Stimulated activated CD4-positive, alpha-beta T cell treated with anti-CD3 and anti-CD28 coated beads, TNF-alpha, amount 100 ng/mL, for 1 hour (primary cell): ENCODE measurements at places on chromosomes 1 and 21.

- DNase-seq: no peak
Observed at GRCh38 chr1:230937371-230937770, 41.3 kb downstream of the TTC13 start.

DNA sequence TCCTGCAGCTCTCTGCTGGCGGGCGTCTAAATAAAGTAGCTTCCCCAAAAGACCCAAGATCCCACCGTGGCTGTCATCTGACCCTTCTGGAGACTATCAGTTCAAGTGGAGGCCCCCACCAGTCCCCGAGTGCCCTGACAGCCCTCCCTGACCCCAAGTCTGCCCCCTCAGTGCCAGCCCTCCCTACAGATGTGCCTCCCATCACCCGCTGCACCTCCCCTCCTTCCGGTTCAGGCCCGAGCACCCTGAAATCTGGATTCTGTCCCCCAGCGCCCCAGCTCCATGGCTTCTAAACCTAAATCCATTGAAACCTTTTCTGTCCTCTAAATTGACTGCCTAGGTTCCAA, 595 bp downstream of the IL10RB start:
- no peak for DNase-seq

GRCh38 chr1:167077128-167077867, 12.9 kb downstream of the GPA33 start:
- no peak for DNase-seq

GRCh38 chr1:239987103-239987745, 104.5 kb upstream of the FMN2 start:
- no peak for DNase-seq

DNA sequence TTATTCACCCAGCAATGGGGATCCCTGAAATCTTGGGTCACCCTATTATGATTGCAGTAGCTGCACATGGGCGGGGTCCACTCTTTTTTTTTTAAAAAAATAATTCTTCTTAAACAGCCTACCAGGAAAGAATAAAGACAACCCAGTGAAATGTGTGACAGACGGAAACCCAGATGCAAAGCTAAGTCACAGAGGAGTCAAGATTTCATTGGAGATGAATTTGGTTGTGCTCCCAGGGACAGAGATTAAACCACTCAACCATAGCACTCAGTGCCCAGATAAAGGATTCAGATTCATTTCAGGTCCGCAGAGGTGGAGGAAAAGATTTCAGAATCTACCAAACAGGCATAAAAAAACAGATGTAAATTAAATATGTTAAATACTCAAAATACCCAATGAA, 583.5 kb upstream of the ZP4 start:
- DNase-seq: no peak

GRCh38 chr1:220841293-220841692, 38.0 kb upstream of the HLX start:
- DNase-seq: no peak

GRCh38 chr1:226370144-226370923, 37.6 kb downstream of the PARP1 start:
- no peak for DNase-seq

DNA sequence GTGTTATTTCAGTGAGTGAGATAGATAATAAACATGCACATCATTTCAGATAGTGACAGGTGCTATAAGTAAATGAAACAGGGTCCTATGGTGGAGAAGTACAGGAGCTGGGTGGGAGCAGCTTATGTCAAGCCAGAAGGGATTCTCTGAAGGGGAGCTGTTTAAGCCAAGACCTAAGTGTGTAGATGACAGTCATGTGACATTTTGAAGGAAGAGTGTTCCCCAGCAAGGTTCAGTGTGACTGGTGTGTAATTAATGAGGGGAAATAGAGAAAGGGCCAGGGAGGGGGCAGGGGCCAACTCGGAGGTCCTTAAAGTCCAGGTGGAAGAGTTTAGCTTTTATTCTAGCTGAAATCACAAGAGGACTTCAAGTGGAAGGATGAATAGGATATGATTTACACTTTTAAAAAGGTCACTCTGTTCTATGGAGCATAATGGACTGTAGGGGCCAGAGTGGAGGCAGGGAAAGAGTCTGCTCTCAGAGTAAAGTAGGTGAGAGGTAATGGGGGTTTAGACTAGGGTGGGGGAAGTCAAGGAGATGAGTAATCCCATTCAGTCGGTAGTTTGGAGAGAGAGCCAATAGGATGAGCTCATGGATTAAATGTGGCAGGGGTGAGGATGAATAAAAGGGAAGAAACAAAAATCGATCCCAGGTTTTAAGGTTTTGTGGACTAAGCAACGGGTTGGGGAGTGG, 243.1 kb downstream of the CACNA1E start:
- DNase-seq: no peak

- no peak for DNase-seq
Observed at GRCh38 chr1:19450811-19451515, 34.4 kb downstream of the CAPZB start.

DNA sequence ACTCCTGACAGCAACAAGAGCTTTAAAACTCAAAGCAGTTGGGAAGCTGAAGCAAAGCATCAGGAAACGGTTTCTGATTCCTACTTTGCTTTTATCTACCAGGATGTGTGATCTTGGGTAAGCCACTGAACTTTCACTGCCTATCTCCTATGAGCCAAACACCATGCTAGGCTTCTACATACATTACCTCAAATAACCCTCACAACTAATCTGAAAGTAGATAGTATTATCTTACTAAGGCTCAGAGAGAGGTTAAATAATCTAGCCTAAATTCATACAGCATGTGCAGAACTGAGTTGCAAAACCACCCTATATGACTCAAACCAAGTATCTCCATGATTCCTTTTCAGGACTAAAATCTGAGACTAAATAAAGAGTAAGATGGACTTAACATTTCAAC, 83.8 kb downstream of the EVI5 start:
- no peak for DNase-seq

DNA sequence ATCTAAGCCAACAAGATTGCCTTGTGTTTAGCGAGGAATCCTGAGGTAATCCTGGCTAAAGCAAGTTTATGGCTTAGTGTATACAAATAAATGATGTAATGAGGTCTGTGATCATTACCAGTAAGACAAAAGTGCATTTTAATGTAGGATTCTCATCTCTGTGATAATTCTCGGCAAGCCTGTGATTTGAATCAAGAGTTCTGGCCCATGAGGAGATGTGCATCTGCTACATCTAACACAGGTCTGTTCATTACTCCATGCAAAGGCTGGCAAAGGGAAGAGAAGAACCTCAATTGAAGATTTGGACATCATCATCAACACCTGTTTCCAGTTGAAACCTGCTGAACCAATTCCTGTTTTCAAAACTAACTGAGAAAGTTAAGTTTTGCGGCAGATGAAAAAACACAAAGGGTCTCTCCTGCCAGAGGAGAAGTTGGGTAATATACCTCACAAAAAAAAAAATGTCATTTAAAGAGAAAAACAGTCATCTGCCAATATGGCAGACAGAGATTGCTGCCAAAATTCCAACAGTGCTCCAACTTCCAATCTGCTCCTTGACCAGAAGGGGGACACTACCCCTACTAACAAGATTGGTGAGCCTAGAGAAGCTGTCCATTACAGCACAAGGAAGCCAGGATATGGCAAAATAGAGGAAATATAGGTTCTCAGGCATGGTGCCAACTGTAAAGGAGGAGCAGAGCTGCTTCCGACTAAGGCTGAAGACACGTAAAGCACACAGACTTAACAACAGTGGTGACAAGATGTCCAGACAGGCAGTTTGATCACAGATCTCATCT, 453.7 kb downstream of the TTLL7 start:
- DNase-seq: no peak

DNA sequence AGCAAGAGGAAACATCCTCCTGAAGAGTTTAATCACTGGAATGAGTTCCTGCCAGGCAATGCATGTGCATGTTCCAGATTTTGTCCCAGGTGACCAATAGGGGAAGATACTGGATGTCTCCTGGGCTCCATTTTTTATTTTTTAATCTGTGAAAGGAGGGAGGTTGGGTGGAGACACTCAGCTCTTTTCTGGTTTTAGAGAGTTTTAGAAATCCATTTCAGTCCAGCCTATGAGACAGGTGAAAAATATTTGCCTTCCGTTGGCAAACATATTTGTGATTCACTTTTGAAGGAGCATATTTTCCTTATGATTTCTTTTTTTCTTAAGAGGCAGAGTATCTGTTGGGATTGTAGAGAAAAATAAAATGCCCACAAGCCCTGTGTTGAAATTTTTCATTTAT, 70.7 kb downstream of the ABCA4 start:
- DNase-seq: no peak

DNA sequence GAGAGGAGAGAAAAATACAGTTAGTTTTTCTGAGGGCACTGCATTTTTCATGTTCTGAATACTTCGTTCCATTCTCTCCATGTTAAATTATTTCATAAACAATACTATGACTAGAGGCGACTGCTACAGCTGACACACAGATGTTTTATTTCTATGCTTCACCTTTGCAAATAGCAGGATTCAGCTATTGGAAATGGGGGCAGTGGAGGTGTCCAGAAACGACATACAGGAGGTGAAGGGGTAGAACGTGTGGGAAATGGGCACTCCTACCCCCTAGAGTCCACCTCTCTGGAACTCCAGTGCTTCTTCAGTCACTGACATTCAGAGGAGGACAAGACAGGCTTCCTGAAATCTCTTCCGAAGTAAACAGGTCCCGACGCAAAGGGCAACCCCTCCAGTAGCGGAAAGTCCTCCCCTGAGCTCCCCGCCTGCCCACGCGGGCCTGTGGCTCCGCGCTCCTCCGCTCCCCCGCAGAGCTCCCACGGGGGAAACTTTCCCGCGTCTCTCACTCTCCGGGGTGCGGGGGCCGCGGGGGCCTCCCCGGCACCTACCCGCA, 480 bp downstream of the DPYD start:
- DNase-seq: peak; percentile 0

DNA sequence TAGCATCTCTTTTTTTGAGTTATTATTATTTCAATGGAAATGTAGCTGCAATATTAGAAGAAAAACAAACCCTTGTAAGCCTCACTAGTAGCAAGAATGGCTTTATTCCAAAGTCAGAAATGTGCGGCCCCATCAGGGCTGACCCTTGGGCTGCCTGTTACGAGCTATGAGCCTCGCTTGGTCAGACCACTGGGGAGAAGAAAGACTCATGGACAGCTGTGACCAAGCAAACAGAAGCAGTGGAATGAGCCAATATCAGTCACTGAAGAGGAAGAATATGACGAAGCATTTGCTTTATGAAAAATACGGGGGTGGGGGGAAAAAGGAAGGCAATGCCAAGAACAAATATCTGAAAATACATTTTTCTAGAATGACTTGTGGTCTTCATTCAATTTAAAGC, 504.5 kb downstream of the LMO4 start:
- DNase-seq: no peak

DNA sequence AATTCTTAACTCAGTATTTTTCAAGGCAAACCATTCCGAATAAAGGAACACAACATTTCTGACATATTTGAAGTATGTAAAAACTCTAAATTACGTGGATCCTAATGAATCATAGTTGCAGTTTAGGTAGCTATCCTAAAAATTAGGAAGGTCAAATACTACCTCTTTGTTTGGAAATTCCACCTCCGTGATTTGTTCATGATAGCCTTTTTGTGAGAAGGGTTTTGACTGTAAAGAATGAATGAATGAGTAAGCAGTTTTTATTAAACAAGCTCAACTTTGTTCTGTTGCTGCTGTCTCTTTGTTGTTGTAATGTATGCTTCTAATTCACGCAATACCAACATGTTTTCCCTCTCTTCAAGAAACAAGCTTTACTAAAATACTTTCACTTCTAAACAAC, 840.4 kb downstream of the USP25 start:
- no peak for DNase-seq

DNA sequence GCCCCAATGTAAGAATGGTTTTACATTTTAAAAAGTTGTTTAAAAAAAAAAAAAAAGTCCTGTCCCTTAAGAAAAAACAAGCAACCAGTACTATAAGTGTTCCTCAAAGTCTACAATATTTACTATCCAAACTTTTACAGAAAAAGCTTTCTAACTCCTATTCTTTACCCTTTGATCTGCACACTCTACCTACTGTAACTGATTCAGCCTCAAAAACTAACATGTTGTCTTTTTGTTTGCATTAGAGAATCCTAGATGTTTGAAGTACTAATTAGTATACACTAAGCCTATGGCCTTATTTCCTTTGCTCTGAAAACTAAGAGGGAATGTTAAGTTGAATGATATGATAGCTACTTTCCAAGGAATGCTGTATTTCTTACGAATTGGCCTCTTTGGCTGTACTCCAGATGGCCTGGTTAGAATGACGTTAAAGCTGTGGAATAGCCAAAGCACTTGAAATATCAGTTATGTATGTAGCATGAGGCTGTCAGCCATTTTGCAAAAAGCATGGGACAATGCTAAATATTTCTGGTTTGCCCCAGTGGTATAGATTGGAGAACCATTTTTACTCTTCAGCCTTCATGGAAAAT, 234.8 kb downstream of the GPR52 start:
- DNase-seq: no peak

DNA sequence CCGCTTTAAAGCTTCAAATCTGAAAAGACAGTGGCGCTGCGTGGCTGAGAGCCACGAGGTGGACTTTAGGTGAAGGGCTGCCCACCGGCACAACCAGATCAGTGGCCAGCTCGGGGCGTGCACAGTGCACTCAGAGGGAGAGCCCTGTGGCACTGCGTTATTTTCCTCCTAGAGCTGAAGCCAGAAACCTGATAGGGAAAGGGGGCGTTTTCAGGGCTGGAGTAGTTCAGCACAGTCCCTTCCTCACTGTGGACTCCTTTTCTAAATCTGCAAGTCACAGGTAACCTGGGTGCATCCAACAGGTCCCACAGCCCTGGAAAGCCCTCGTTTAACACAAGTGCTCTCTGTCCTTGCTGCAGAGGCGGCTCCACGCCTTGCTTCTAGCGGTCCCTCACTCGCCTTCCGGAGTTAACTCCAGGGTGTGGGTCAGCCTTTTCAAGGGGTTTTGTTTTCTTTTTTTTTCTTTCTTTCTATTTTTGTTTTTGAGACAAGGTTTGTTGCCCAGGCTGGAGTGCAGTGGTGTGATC, 81.2 kb downstream of the GALNT2 start:
- no peak for DNase-seq

GRCh38 chr1:220991959-220992704, 112.9 kb downstream of the HLX start:
- no peak for DNase-seq

DNA sequence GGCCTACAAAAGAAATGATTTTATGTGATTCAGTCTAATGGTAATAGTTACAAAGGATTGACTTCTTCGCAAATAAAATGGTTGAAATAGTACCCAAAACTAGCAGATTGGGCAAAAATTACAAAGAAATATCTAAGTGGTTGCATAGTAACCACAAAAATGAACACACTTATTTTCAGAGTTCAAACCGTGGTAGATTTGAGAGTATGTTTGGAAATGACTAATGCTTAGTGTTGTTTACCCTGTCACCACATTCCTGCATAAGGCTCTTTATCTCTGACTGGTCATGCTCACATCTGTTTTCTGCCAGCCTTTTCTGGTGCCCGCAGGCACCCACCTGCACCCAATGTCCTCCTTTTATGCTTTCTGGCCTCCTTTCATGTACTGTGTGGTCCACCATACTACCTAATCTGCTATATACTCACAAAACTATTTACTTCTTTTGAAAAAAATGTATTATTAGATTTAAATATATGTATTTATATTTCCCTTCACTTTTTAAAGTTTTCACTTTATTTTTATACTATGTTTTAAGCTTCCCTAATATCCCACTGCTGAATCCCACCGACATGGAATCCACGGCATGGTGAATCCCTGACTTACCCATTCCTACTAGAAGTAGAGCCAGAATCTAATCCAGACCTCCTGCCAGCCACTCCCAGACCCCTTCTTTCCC, 30.3 kb downstream of the PTPRC start:
- no peak for DNase-seq
